ENCODE measurements at places on chromosomes 6 and 20. TPM values are rescaled to one million over a fixed set of nuclear protein-coding genes. Genes with fewer than 3 reads are reported as not detected.
A peak's percentile ranks its signal among the peaks of the same experiment; 100 is the strongest.

SCUBE3 gene
- polyA plus RNA-seq, result not detected

RAET1L gene
- 0.99 TPM for polyA plus RNA-seq

TPD52L1 gene
- 39.2 TPM for polyA plus RNA-seq

SLC35B2 gene
- 29.0 TPM for polyA plus RNA-seq

EPB41L2 gene
- 239 TPM for polyA plus RNA-seq

C6orf89 gene
- polyA plus RNA-seq, result 38.9 TPM

ARMH2 gene
- not detected for polyA plus RNA-seq

EYS gene
- 0.43 TPM for polyA plus RNA-seq

BFSP1 gene
- 4.0 TPM for polyA plus RNA-seq

UBE2C gene
- 19.8 TPM for polyA plus RNA-seq

DACT2 gene
- polyA plus RNA-seq, result not detected

HTR1B gene
- not detected for polyA plus RNA-seq

- no peak for DNase-seq
Measured at GRCh38 chr6:3039384-3039783, 28.9 kb upstream of the RIPK1 start.

DNA sequence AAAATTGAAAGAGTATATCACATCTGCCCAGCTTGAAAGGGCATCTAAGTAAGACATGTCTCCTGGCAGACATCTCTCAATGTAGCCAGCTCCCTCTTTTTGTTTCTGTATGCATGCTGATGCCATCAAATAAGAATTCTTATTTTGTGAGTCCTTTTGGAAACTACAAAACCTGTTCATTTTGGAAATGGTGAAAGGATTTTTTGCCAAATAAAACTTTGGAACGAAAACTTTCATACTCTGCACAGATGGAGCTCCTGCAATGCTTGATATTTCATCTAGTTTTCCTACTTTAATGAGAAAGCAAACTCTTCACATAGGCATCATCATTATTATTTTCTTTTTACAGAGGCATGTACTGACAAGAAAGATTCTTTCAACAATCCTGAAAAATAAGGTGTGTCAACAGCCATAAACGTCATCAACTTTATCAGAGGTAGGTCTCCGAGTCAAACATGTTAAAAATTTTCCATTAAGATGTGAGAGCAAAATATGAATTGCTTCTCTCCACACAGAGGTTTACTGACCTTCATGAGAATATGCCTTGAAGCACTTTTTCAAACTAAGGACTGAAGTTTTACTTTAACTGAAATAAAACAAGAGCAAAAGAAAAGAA is 26.2 kb upstream of the CMTR1 start:
- no peak for DNase-seq

GRCh38 chr20:21096321-21097043 is 9.7 kb downstream of the LINC00237 start:
- no peak for DNase-seq

GRCh38 chr20:4025679-4026078 is 10.3 kb upstream of the RNF24 start:
- no peak for DNase-seq

GRCh38 chr20:45105317-45105716 is 4.4 kb upstream of the KCNS1 start:
- no peak for DNase-seq

GRCh38 chr6:138429761-138430160 is 25.7 kb downstream of the HEBP2 start:
- no peak for DNase-seq

DNA sequence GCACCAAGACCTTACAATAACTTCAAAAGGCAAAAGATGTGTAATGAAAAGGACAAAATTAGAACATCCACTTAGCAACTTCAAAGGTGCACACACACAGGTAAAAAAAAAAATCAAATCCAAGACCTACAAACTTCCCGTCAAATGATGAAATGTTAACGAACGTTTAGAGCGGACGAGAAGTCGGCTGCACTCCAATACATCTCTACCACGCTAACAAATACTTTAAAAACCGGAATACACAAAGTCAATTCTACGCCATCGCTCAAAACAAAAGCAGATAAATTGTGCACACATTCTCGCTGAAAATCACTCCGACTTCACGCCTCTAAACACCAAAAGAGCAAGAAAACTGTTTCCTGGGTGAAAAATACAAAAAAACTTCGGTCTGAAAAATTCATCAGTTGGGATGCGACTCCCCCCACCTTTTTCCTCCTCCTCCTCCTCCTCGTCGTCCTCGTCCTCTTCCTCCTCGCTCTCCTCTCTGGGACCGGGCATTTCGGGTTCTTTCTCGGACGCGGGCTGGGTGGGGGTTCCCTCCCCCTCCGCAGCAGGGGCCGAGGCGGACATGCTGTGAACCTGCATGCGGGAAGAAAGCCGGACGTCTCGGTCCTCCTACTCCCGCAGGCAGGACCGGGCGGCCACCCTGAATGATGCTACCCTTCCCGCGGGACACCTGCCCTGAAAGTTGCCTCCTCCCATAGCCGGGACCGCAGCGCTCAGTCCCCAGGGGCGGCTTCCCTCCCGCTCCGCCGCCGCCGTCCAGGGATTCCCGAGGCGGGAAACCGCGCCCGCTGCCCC is 712 bp downstream of the DEK start:
- DNase-seq, result peak; percentile 49

- DNase-seq, result no peak
Measured at GRCh38 chr6:151808371-151809241, 1.1 kb downstream of the ESR1 start.

GRCh38 chr20:4637081-4637797 is 84.5 kb upstream of the PRND start:
- DNase-seq, result no peak

DNA sequence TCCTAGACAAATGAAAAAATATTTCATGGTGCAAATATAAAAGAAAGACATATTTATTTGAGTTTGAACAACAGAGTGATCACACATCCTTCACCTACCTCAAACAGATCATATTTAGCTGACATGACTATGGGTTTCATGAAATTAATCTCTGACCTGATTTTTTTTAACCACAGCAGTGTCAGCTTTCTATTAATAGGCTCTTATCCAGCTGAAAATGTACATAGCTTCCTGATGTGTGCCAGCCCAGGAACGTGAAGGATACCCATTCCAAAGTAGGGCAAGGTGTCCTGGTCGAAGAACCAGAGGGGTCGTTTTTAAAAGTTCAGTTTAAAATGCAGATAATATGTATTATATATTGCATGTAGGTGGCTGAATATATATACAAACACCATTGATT is 19.8 kb downstream of the TRDN start:
- no peak for DNase-seq

DNA sequence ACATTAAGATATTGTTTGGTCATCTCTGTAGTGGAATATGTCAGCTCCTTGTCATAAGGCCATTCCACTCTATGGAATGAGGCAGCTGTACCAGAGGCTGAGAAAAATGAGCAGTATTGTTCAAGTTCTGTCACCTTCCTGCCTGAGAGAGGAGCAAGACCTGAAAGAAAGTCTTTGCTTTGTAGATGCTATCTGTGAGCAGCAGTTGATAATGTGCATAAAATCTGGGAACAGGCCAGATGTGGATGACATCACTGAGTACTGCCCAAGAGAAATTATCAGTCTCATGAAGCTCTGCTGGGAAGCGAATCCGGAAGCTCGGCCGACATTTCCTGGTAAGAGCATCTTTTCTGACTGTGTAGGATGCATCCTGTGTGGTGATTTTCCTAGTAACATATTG is 16.8 kb downstream of the RIPK1 start:
- no peak for DNase-seq

DNA sequence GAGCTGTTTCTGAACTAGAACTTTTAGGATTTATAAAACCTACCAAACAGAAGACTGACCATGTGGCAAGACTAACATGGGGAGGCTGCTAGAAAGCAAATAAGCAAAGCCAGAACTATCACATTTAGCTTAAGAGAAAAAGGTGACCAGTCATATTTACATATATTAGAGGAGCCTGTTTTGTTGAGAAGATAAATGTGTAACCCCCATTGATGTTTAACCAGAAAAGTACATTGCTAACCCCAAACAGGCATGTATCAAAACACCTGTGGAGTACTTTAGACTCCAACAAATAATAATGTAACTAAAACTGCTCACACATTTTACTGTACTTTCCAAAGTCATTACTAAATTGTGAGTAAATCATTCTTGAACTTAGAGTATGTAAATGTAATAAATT is 35.0 kb downstream of the AKIRIN2 start:
- DNase-seq, result no peak

DNA sequence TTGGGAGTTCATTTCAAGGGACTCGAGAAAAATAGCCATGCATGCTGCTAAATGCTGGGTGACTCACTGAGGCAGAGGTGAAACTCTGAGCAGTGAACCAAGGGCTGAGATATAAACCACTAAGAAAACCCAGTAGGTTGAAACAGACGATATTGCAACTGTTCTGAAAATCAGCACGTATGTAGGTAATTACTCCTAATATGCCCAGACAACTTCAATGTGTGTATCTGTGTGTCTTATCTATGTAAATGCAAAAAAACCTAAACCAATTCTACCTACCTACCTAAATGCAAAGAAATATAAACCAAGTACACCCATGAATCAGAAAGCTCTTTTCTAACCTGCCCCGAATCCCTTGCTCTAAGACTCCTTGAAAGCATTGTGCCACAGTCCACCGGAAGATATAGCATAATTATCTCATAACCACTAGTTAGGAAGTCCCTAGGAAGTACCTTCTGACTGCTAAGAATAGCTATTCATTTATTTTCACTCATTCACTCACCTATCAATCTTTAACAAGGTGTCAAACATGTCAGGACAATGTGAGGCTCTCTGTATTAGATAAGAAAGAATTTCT is 458.7 kb upstream of the RUNX2 start:
- no peak for DNase-seq

- DNase-seq, result no peak
Measured at GRCh38 chr6:52562911-52563310, 13.9 kb downstream of the TRAM2 start.

DNA sequence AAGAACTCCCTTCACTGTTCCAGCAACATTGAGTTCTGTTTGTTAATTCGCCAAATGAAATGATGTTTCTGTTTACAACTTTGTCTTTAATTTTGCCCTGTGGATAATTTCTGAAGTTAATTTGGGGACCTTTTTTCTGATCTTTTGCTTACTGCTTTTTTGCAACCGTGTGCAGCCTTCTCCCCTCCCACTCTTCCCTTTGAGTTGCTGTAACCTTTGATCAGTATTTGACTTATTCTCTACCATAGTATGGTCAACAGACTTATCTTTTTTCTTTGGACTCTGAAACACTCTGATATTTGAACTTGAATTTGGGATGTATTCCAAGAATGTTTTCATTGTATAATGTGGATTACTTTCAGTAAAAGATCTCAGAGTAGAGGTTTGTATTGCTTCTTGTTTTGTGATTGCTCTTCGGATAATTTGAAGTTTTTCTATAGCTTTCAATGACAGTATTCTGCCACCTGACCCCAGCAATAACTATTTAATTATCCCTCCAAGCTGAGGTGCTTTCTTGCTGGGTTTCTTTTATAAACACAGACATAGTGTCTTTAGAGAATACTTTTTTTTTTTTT is 46.2 kb downstream of the LRRN4 start:
- DNase-seq, result no peak

- DNase-seq, result no peak
Measured at GRCh38 chr6:160348223-160349019, at the start of gene SLC22A3. Gene SLC22A3 (plus strand): TSS chr6:160348378. CDS start chr6:160348420, 42 bp downstream.

DNA sequence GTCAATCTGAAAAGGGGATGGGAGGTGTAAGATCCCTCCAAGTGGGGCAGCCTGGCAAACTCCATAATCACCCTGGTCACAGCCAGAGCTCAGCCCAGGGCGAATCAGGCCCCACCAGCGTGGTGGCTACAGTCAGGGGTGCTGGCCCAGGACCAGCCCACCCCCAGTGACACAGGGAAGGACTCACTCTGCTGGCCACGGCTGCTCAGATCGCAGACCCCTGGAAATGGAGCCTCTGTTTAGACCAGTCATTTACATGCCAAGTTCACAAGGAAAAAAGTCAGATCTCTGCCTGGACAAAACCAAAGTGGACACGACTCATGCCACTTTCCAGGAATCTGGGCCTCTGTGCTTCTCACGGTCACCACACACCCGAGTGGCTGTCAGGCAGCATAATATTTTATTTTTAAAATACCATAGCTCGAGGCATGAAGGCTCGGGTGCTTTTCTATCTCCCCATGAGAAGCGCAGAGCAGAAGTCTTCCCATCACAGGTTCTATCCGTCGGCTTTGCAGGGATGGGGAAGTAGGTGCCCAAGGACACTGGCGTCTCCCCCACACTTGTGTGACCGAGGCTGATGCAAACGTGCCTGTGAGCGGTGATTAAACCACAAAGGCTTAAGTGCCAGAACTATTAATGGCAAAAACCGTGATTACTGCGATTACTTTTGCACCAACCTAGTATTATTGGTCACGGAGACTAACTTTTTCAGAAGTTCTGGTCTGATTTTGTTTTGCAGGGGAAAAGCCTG is 13.0 kb downstream of the PXDC1 start:
- DNase-seq, result no peak

- DNase-seq, result no peak
Measured at GRCh38 chr20:49685161-49685601, 28.5 kb downstream of the B4GALT5 start.

DNA sequence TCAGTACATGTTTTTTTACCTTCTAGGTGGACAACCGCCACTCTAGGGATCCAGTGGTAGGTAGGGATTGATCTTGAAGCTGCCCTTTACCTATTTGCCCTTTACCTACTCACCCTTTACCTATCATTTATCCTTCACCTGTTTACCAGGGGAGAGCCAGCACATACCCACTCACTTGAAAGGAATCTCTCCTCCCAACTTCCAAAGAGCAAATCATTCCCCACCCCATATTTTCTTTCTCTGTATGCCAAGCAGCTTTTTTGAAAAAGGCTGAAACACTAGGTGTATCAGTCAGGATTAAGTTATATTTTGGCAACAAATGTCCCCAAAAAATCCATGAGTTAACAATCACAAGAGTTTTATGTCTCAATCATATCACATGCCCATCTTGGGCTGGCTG is 10.5 kb upstream of the EPM2A start:
- no peak for DNase-seq

DNA sequence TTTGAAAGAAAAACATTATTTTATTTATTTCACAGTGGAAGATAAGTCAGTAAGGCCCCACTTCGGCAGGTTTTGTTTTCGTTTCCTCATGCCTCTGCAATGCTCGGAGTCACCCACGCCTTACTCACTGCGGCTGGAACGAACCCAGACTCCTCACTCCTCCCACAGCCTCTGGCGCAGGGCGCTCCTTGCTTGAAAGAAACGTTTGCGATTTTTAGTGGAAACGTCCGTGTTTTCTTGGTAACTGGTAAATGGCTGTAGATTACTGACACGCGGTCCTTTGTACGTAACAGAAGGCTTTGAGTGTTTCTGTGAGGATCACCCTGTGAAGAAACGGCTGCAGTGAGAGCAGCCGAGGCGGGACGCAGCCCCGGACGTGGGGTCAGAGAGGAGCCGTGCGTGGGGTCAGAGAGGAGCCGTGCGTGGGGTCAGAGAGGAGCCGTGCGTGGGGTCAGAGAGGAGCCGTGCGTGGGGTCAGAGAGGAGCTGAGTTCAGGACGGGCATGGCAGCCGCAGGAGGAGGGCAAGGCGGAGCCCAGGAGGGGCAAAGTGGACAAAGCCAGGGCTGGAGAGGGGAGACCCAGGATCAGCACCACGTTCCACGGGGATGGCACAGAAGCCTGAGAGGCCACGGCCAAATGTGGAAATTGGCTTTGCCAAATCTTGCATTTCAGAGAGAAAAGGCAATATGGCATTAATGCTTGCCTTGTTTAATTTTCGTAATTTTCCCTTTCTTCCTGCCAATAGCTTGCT is 198.6 kb upstream of the THBS2 start:
- peak; percentile 51 for DNase-seq

Data from muscle of arm (tissue), 14 donors.